ENCODE measurements at places on chromosomes 16 and 17. TPM values are rescaled to one million over a fixed set of nuclear protein-coding genes. Genes with fewer than 3 reads are reported as not detected.
A peak's percentile ranks its signal among the peaks of the same experiment; 100 is the strongest.

GRCh38 chr17:12859520-12859919 lies 70.2 kb downstream of the ARHGAP44 start:
- no peak for DNase-seq

FOXF1 gene
- total RNA-seq: 0.25 TPM

DNA sequence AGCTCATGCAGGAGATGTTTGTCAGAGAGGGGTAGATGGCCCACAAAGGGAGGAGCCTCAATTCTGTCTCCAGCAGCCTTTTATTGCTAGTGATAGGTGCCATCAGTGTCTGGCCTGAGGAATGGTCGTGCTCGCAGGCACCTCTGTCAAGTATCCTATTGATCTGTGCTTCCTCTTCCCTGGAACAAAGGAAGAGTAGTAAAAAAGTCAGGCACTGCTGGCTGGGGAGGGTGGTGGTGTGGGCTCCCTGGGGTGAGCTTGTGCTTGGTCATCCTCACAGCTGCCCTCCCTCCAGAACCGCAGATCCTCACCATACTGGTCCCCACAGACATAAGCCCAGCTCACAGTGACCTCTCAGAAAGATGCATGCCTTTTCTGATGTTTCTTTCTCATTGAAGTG lies 15.0 kb upstream of the SALL1 start:
- DNase-seq: no peak

- DNase-seq: peak; percentile 70
Measured at GRCh38 chr16:87392821-87393679, 914 bp downstream of the MAP1LC3B start.

DNA sequence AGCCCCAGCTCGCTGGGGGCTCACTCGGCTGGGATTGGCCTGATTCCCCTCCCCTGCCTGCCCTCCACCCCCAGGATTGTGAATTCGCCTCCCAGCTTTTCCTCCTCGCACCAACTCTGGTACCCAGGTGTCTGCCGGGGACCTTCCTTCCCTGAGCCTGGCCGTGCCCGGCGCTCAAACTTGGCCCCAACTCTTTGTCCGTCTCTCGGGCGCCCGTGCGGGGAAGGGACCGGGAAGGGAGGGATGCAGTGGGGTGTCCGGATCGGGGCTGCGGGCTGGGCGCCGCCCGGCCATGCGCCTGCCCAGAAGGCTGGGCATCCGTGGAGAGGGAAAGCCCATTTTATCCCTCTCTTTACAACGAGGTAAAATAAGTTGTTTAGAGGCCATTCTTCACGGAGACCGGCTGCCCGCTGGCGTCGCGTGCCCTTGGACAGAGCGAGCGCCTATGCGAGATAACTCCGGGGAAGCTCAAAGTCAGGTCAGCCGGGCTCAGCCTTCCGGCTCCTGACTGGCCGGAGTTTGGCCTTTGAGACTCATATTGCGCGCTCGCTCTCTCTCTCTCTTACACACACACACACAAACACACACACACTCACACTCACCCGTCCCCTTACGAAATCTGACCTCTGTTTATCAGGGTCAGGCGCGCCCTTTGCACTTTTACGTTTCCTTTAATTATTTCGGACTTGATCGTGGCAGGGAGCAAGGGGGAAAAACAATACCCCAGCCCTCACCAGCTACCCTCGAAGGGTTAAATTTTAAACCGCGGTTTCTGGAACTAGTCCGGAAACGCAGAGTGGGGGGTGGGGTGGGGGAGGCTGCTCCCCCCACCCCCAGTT lies 774 bp upstream of the MAF start:
- DNase-seq: peak; percentile 71

- no peak for DNase-seq
Measured at GRCh38 chr17:82322526-82323453, 5.4 kb upstream of the CD7 start.

SOST gene
- not detected for total RNA-seq

DNA sequence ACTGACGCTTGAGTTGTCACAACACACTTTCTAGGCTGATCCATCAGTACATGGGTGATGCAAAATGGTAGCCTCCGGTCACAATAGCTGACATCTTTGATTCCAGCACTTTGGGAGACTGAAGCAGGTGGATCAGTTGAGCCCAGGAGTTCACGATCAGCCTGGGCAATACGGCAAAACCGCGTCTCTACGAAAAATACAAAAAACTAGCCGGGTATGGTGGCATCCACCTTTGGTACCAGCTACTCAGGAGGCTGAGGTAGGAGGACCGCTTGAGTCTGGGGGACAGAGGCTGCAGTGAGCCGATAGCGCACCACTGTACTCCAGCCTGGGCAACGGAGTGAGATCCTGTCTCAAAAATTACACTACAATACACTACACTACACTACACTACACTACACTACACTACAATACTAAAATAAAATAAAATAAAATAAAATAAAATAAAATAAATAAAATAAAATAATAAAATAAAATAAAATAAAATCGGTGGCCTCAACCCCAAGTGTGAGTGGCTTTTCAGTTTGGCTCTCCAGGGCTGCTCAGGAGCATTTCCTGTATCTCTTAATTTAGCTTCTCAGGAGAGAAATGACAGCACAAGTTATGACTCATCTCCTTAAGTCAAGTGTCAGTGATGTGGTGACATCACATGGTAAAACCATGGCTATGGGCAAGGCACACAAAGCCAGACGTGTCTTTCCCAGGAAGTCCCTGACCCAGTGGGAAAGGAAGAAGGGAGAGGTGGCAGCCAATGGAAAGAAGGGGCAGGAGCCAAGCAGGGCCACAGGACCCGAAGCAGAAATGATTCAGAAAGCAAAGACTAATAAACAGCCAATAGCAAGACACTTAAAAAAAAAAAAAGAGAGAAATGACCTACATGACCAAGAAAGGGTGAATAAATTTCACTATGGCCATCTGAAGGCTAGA lies 75.3 kb upstream of the TBC1D3K start:
- DNase-seq: no peak

DNA sequence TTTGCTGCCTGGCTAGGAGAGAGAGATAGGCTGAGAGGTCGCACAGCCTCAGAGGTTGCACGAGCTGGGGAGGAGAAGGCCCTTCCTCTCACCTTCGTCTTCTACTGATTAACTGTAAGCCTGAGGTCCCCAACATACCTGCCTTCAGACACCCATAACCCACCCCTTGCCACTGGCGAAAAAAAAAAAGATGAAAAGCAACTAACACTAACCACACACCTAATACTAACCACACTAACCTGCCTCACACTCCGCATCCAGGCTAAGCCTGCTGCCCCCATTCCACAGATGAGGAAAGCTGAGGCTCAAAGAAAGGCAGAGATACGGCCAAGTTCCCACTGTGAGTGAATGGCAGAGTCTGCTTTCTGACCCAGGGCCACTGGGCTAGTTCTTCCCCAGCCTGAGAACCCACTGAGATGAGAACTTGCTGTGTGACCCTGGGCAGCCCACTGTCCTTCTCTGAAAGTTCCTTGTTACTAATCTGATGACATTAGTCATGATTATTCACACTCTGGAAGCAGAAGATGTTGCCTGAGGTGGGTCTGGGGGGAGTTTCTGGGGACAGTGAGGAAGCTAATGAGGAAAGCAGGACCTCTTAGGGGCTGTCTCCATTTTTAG lies 4.6 kb downstream of the IL21R start:
- no peak for DNase-seq

HOXB4 gene
- total RNA-seq: 0.79 TPM

GRCh38 chr16:47562366-47562765 lies 101.2 kb downstream of the PHKB start:
- DNase-seq: no peak

DNA sequence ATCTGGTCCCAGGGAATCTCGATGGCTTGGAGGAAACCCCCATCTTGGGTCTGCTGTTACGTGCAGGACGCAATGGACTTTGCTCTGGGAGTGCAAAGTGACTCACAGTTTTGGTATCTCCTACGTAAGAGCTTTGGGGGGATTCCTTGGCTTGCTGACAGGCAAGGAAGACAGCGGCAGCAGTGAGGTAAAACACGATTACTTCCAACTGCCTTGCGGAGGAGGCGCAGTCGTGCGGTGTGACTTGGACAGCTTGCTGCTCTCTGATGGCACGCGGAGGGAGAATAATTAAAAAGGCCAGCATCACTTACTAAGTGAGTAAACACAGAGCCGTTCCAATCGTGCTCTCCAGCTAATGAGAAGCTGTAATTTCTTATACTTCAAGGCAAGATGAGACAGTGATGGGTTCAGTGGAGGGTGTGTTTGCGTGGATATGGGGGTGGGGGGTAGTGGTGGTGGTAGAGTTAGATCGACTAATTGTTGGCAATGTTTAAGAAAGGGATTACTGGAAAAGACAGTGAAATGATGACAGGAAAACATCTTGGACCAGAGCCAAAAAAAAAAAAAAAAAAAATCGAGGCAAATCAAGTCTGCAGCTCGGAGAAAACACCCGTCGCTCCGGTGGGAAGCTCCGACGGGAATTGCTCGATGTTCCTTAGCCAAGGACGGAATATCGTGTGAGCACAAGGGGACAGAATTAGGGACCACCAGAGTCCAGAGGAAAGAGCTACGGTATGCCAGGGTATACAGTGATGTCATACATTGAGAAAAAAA lies 184.8 kb upstream of the ZFHX3 start:
- DNase-seq: peak; percentile 51

DNA sequence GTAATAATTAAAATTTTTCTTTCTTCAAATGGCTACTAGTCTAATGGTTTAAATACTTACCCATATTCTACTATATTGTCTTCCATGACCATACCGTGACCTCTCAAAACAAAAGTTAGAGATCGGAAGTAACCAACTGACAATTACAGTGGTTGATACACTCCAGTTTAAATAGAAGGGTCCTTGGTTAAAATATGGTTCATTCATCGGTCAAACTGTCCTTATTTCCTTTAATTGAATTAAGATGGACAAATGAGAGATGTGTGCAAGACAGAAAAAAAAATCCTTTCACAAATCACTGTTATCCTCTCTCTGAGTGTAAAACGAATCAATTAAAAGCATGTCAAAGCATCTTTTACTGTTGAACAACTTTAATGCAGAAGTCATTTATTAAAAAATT lies 214.3 kb upstream of the TBX2 start:
- no peak for DNase-seq

SLC6A4 gene
- total RNA-seq: not detected

- DNase-seq: no peak
Measured at GRCh38 chr17:57956291-57957119, 1.3 kb upstream of the CUEDC1 start.

DNA sequence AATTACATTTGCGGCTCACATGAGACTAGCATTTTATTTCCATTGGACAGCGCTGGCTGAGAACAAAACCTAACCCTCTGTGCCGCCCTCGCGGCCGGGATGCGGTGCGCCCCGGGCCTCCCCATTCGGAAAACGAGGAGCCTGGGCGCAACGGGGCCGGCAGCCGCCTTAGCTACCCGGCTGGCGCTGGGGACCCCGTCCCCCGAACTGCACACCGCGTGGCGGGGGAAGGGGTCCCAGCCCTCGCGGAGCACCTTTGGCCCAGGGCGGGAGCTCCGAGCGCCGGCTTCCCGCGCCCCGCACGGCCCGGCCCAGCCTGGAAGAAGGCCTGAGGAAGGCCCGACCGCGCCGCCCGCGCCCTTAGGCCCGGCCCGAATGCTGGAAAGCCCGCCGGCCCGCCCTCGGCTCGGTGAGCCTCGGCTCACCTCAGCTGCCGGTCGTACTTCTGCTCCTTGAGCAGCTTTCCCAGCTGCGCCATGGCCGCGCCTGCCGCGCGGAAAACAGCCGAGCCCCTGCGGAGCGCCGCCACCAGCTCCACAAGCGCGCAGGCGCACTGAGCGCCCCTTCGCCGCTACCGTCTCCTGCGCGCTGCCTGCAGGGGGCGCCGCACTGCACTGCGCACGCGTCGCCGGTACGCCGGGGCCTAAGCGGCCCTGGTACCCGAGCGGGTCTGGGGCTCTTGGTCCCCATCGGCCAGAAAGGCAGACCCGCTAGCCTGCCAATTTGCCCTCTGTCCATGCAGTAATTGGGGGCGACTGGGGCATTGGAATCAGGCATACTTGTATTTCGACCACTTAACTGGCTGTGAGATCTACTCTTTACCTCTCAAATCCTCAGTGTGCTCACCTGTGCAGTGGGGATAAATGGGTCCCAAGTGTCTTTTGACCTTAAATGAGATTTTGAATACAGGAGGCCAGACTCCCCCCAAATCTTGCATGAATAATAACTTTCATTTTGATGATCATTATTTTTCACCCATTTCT lies at the start of gene NAE1:
Gene NAE1, minus strand, starts transcription at position 555 of the 983 bp plus-strand sequence. Its CDS starts 77 bp downstream, at position 478.
- peak; percentile 95 for DNase-seq
